CD4-positive, CD25-positive, alpha-beta regulatory T cell (primary cell): ENCODE measurements at places on chromosomes 5 and 9. TPM values are rescaled to one million over a fixed set of nuclear protein-coding genes. Genes with fewer than 3 reads are reported as not detected.

DNA sequence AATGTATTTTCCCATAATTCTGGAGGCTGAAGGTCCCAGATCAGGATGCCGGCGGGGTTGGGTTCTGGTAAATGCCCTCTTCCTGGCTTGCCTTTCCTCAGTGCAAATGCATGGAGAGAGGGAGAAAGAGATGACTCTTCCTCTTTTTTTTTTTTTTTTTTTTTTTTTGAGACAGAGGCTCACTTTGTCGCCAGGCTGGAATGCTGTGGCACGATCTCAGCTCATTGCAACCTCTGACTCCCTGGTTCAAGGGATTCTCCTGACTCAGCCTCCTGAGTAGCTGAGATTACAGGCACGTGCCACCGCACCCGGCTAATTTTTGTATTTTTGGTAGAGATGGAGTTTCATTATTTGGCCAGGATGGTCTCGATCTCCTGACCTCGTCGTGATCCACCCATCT, 300.0 kb upstream of the TAS2R1 start:
- no peak overlapping the region for H3K4me3 ChIP-seq
- no peaks in the 10 kb centered on the region for H3K4me1 ChIP-seq
- DNase-seq: no peak
- no peaks in the 10 kb centered on the region for H3K36me3 ChIP-seq
- no peak overlapping the region for H3K27ac ChIP-seq

- no peak overlapping the region for H3K27ac ChIP-seq
- no peaks in the 10 kb centered on the region for H3K4me1 ChIP-seq
- no peak for DNase-seq
Measured at GRCh38 chr5:102818934-102819333, 63.8 kb downstream of the PAM start.

DNA sequence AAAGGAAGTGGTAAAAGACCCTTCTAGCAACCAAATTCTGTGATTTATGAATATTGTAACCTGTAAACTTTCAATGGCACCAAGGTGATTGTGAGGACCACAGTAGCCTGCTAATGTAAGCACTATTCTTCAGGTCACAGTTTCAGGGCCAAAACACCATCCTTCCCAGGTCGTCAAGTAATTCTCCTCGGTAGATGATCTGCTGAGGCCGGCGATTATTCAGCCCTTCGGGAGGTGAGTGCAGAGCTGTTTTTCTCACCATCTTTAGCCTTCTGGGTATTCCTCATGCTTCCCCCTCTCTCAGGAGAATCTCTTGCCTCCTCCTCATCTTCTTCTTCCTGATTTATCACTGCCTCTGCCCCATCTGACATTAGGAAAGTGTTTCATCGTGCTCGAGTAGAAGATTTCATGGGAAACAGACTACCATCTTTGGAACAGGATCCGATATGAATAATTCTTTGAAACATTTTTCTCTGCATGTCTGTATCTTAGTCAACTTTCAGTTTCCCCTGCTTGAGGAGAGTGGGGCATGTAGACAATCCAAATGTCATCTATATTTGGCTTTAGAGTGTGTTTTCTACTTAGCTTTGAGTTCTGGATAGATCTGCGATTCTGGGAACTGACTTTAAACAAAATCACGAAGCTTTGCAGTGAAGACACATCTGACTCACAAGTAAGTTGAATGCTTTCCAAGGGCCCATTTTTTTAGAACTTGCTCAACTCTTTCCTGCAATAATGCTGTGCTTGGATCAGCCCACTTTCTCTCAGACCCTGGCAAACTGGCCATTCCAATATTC, 173.9 kb downstream of the AOPEP start:
- no peak overlapping the region for H3K4me3 ChIP-seq
- no peak for DNase-seq
- no peaks in the 10 kb centered on the region for H3K27me3 ChIP-seq
- no peak overlapping the region for H3K27ac ChIP-seq

GRCh38 chr9:129773262-129774048, 20.6 kb upstream of the PTGES start:
- H3K4me1 ChIP-seq: peaks cover 3% of the 10 kb centered on the region
- no peak for DNase-seq
- no peak overlapping the region for H3K4me3 ChIP-seq
- H3K27ac ChIP-seq: no peak overlapping the region
- H3K36me3 ChIP-seq: no peaks in the 10 kb centered on the region

DNA sequence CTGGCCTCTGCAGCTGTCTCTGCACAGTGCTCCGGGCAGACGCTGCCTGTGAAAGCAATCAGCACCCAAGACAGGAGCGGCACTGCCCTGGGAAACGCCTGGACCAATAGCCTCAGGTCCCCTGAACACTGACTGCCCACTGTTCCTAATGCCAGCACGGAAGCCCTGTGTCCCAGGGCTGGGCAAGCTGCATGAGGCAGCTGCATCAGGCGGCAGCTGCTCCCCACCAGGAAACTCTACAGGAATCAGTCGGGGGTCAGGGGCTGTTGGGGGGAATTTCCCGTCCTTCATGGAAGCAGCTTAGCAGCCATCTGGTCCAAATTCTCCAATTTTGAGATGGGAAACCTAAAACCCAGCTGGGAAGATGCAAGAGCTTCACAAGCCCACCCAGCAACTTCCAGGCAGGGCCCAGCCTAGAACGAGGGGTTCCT, 118.6 kb downstream of the VAV2 start:
- H3K36me3 ChIP-seq: no peaks in the 10 kb centered on the region
- H3K27me3 ChIP-seq: no peaks in the 10 kb centered on the region
- no peak overlapping the region for H3K27ac ChIP-seq
- peaks cover 10% of the 10 kb centered on the region for H3K4me1 ChIP-seq

DNA sequence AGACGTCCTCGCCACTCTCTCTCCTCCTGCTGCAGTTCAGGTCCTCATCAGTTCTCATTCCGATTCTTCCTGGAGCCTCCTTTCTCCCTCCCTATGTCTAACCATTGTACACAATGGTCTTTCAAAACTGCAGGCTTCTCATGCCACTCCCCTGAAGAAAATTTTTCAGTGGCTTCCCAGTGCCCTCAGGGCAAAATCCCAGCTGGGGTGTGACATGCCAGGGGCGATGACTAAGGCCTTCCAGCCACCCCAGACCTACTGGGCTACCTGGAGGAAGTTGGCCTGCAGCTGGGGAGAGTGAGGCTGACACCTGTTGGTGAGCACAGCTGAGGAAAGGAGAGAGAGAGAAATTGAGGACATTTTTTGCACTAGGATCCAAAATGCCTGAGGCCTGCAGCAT, 65.2 kb downstream of the SREK1 start:
- H3K27ac ChIP-seq: no peak overlapping the region
- no peaks in the 10 kb centered on the region for H3K36me3 ChIP-seq
- no peaks in the 10 kb centered on the region for H3K4me1 ChIP-seq
- H3K27me3 ChIP-seq: no peaks in the 10 kb centered on the region

The GRIA1 gene
- not detected for total RNA-seq

The ORM2 gene
- not detected for total RNA-seq

The CD72 gene
- 7.9 TPM for total RNA-seq

The ANXA6 gene
- total RNA-seq: 364 TPM
